IMR-90 (cell line): ENCODE measurements at places on chromosomes 16 and 17.

DNA sequence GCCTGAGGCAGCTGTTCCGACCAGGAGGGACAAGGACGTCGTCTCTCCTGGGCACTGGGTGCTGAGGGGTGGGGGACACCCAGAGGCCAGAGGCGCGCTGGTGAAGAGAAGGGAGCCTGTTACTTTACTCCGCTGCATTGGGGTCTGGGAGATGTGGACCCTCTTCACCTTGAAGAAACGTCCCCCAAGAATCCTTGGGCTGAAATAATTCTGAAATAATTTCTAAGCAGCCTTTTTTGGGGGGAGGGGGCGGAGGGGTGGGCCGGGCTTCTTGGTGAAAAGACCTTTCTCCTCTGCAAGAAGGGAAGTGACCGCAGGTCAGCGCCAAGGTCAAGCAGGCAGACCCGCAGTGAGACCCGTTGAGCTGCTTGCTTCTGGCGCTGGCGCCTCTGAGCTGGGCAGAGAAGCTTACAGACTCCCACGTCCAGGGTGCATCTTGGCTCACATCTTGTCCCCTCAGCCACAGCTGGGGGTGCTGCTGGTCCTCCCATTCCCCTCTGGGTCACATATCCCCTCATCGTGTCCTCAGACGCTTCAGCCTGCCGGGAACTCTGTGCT, 1.1 kb downstream of the SYT17 start:
- H3K4me1 ChIP-seq = peaks cover 2% of the 10 kb centered on the region
- peaks cover 43% of the 10 kb centered on the region for H3K27me3 ChIP-seq
- DNase-seq = no peak
- H3K27ac ChIP-seq = no peak overlapping the region
- no peak overlapping the region for H3K4me3 ChIP-seq

DNA sequence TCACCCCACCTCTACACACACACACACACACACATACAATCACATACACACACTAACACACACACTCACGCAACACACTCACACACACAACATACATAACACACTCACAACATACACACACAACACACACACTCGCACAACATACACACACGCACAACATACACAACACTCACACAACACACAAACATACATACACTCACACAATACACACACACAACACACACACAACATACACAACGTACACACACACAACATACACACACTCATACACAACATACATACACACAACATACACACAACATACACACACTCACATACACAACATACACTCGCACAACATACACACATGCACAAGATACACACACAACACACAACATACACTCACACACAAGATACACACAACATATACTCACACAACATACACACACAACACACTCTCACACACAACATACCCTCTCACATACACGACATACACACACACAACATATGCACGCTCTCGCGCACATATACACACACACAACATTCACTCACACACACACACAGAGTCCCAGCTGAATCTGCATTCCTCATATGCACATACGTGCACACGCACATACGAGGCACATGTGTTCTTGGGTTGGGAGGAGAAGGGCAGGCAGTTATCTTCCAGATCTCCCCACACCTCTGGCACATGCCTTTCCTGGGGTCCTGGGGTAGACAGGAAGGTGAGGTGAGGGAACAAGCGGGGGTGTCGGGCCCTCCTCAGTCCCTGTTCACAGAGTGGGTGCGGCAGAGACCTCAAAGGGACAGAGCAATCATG, 1.1 kb downstream of the ASGR2 start:
- H3K4me3 ChIP-seq = no peak overlapping the region
- H3K36me3 ChIP-seq = no peaks in the 10 kb centered on the region
- peaks cover 23% of the 10 kb centered on the region for H3K27me3 ChIP-seq
- H3K4me1 ChIP-seq = no peaks in the 10 kb centered on the region
- no peak for DNase-seq

GRCh38 chr16:8565498-8565897, 24.8 kb downstream of the TMEM114 start:
- H3K27ac ChIP-seq = no peak overlapping the region
- no peaks in the 10 kb centered on the region; the same call in 1 of the 2 replicates for H3K4me1 ChIP-seq
- no peaks in the 10 kb centered on the region for H3K36me3 ChIP-seq
- H3K27me3 ChIP-seq = no peaks in the 10 kb centered on the region; the same call in 1 of the 2 replicates

GRCh38 chr16:53546988-53547391, 44.0 kb upstream of the AKTIP start:
- H3K27ac ChIP-seq = no peak overlapping the region
- peaks cover 41% of the 10 kb centered on the region for H3K27me3 ChIP-seq
- no peaks in the 10 kb centered on the region; the same call in 1 of the 2 replicates for H3K4me1 ChIP-seq
- DNase-seq = peak; percentile 13
- H3K4me3 ChIP-seq = no peak overlapping the region

- H3K4me3 ChIP-seq = no peak overlapping the region
- DNase-seq = no peak
- no peak overlapping the region for H3K27ac ChIP-seq
- no peaks in the 10 kb centered on the region; the same call in 1 of the 2 replicates for H3K4me1 ChIP-seq
- H3K36me3 ChIP-seq = no peaks in the 10 kb centered on the region
Measured at GRCh38 chr17:67098006-67098405, 53.7 kb downstream of the CACNG1 start.

GRCh38 chr16:68724797-68725196, 12.3 kb upstream of the CDH1 start:
- no peaks in the 10 kb centered on the region for H3K36me3 ChIP-seq
- no peak overlapping the region for H3K4me3 ChIP-seq
- no peaks in the 10 kb centered on the region for H3K4me1 ChIP-seq
- H3K27me3 ChIP-seq = 0 out of 2 replicates have a peak, but pooled peaks cover 2% of the 10 kb centered on the region

DNA sequence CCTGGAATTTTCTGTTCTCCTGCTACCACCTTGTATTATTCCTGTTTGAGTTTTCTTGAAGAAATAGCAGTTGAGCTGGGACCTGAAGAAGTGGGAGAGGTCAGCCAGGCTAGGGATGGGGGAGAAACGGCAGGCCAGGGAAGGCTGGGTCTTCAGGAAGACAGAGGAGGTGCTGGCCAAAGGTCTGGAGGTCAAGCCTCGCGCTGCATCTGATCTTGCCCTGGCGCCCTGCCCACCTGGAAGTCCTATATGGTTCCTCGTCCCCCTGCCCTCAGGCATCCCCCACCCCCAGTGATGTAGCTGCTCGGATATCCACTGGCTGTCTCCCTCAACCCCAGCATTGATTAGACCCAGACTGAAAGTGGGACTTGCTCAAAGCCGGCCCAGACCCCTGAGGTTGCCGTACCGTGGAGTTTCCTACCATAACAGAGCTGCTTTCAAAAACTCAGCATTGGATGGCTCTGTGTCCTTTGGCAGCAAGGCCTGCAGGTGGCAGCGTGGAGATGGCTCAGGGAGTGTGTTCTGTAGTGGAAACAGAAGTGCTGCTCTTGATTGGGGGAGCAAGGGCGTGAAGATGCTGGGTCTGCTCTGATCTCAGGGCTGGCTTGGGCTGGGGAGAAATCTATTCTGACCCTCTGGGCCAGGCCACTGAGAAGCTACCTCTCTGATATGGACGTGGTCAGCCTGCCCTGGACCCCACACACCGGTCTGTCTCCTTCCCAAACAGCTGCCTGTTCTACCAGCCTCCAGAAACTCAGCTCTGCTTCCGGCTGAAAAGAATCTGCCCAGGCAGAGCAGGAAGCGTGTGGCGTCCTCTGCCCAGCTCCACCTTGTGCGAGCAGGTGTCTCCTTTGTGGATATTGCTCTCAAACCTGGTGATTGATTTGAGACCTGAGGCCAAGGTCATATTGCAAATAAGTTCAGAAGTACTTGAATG, 107.0 kb upstream of the CACNG5 start:
- peak; percentile 50 for DNase-seq
- peaks cover 7% of the 10 kb centered on the region for H3K36me3 ChIP-seq
- no peak overlapping the region for H3K27ac ChIP-seq
- no peak overlapping the region for H3K4me3 ChIP-seq
- peaks cover 4% of the 10 kb centered on the region; the same call in 1 of the 2 replicates for H3K4me1 ChIP-seq

DNA sequence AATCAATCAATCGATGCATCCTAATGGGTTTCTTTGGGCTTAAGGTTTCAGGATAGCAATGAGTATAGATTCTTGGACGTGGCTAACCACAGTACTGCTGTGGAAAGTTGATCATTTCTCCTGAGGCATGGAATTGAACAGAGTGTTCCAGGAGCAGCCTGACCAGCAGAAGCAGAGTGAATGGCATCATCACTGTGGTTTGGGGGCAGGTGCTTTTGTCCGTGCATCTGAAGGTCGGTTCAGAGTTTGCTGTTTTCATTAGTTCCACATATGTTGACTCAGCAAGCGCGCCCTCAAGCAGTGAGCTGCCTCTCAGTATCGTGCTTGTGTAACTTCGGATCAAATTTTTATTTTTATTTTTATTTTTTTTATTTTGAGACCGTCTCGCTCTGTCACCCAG, 24.9 kb downstream of the KIAA0513 start:
- no peak overlapping the region for H3K4me3 ChIP-seq
- DNase-seq = no peak
- H3K27ac ChIP-seq = no peak overlapping the region
- no peaks in the 10 kb centered on the region for H3K27me3 ChIP-seq
- peaks cover 2% of the 10 kb centered on the region; the same call in 1 of the 2 replicates for H3K36me3 ChIP-seq

- H3K27ac ChIP-seq = no peak overlapping the region
- no peaks in the 10 kb centered on the region for H3K4me1 ChIP-seq
- DNase-seq = no peak
- no peak overlapping the region for H3K4me3 ChIP-seq
- H3K27me3 ChIP-seq = peaks cover 3% of the 10 kb centered on the region; the same call in 1 of the 2 replicates
Measured at GRCh38 chr16:82201926-82202325, 31.9 kb upstream of the MPHOSPH6 start.

DNA sequence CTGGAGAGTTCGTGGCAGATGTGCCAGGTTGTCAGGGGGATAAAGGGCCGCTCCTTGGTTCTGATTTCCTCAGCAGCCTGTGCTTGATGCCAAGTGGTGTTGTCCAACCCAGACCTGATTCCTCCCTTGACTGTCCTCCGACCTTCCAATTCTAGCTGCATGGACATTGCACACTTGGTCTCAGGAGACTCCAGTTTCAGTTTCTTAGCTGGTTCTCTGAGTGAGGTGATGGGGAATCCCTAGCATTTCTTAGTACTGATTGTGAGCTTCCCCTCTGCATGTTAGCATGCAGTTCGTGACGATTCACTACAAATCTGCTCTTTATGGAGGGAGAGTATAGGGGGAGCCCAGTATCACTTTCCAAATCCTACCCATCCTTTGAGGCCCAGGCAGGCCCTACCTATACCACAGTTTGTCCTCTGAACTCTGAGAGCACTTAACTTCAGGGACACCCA, 12.4 kb upstream of the CCR7 start:
- no peak overlapping the region for H3K4me3 ChIP-seq
- no peaks in the 10 kb centered on the region for H3K36me3 ChIP-seq
- no peak overlapping the region for H3K27ac ChIP-seq
- H3K27me3 ChIP-seq = peaks cover 34% of the 10 kb centered on the region

GRCh38 chr16:46817961-46818360, 13.0 kb downstream of the C16orf87 start:
- H3K27me3 ChIP-seq = no peaks in the 10 kb centered on the region
- H3K27ac ChIP-seq = no peak overlapping the region
- H3K4me3 ChIP-seq = no peak overlapping the region
- H3K36me3 ChIP-seq = peaks cover 7% of the 10 kb centered on the region

- H3K4me3 ChIP-seq = no peak overlapping the region
- H3K36me3 ChIP-seq = peaks cover 21% of the 10 kb centered on the region
- H3K4me1 ChIP-seq = peaks cover 15% of the 10 kb centered on the region
- no peaks in the 10 kb centered on the region for H3K27me3 ChIP-seq
- H3K27ac ChIP-seq = peak overlapping the region; percentile 26; the same call in 1 of the 2 replicates
Measured at GRCh38 chr17:1423456-1424135, 23.6 kb upstream of the YWHAE start.

- H3K4me3 ChIP-seq = no peak overlapping the region
- peak; percentile 97 for DNase-seq
- H3K36me3 ChIP-seq = peaks cover 12% of the 10 kb centered on the region
- H3K27ac ChIP-seq = peak overlapping the region; percentile 86
- H3K27me3 ChIP-seq = no peaks in the 10 kb centered on the region
Measured at GRCh38 chr16:28181515-28181914, 30.2 kb downstream of the XPO6 start.

- H3K36me3 ChIP-seq = no peaks in the 10 kb centered on the region
- H3K27ac ChIP-seq = no peak overlapping the region
- no peaks in the 10 kb centered on the region for H3K27me3 ChIP-seq
- DNase-seq = no peak
Measured at GRCh38 chr16:12771341-12771798, 32.3 kb downstream of the CPPED1 start.

- H3K27ac ChIP-seq = no peak overlapping the region; the same call in 1 of the 2 replicates
- no peaks in the 10 kb centered on the region for H3K36me3 ChIP-seq
- H3K4me3 ChIP-seq = no peak overlapping the region
- peaks cover 36% of the 10 kb centered on the region for H3K4me1 ChIP-seq
- H3K27me3 ChIP-seq = no peaks in the 10 kb centered on the region
- DNase-seq = no peak
Measured at GRCh38 chr16:86379505-86379846, 130.9 kb upstream of the FOXF1 start.

- H3K27ac ChIP-seq = peak overlapping the region; percentile 41; the same call in 1 of the 2 replicates
- no peak overlapping the region for H3K4me3 ChIP-seq
- no peaks in the 10 kb centered on the region for H3K27me3 ChIP-seq
- H3K36me3 ChIP-seq = peaks cover 10% of the 10 kb centered on the region
- DNase-seq = peak; percentile 97
Measured at GRCh38 chr17:31269578-31269983, 27.5 kb downstream of the OMG start.

DNA sequence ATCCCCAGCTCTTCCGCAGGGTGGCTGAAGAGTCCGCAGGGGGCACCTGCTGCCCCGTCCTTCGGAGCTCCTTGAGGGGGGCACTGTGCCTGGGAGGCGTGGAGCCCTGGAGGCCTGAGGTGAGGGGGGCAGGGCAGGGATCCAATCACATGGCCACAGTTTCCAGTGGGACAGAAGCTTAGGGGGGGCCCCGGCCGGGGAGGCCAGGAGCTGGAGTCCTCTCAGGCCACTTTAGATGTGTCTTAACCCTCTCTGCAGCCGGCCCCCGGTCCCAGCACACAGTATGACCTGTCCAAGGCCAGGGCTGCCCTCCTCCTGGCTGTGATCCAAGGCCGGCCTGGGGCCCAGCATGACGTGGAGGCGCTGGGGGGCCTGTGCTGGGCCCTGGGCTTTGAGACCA, 10.8 kb downstream of the ZNF213 start:
- no peak overlapping the region for H3K4me3 ChIP-seq
- no peak overlapping the region for H3K27ac ChIP-seq
- DNase-seq = no peak
- peaks cover 12% of the 10 kb centered on the region for H3K36me3 ChIP-seq
- H3K27me3 ChIP-seq = no peaks in the 10 kb centered on the region

- H3K4me1 ChIP-seq = no peaks in the 10 kb centered on the region
- DNase-seq = no peak
- no peak overlapping the region for H3K27ac ChIP-seq
- no peaks in the 10 kb centered on the region for H3K27me3 ChIP-seq
- no peak overlapping the region for H3K4me3 ChIP-seq
- no peaks in the 10 kb centered on the region for H3K36me3 ChIP-seq
Measured at GRCh38 chr16:22710326-22710725, 103.6 kb upstream of the HS3ST2 start.

DNA sequence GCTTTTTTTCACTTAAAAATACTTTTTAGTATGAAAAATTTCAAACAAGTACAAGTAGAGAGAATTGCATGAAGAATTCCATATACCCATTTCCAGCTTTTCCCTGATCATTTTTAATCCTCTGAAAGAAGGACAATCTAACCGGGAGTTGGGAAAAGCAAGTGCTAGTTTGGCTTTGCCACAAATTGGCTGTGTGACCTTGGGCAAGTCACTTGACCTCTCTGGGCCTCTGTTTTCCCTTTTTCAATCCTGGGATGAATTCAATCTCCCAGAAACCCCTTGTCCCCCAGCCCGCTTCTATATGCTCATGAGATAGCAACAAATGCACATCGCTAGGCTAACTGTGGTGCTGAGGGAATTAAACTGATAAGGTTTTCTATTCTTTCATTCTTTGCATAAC, 49.4 kb downstream of the ASIC2 start:
- no peak overlapping the region for H3K27ac ChIP-seq
- no peak overlapping the region for H3K4me3 ChIP-seq
- DNase-seq = no peak
- H3K36me3 ChIP-seq = no peaks in the 10 kb centered on the region
